ENCODE measurements at places on chromosomes 1 and 21.

DNA sequence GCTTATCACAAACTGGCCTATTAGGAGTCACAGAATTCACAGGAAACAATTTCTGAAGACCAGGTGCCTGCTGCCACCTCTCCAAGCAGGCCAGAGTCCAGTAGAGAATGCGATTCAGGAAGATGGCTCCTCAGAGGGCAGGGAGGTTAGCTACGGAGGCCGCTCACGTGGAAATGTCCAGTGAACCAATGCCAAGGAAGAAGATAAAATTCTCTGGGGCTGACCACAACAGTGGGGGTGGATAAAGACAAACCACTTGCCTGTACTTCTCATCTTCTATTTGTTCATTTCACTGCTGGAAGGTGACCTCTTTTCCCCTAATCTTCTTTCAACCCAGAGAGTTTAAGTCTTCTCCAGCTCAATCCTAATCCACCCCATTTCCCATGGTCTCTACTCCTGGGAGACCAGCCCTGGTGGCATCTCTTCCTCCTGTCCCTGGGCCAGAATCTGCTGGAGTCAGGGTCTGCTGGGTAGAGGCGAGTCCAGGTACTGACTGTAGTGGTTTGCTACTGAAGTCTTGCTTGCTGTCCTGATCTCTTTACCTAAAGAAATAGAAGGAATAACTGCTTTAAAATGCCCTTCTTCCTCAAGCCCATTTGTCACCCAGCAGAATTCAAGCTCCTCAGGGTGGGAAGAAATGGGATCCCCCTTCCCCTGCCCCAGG, 3.2 kb downstream of the PSRC1 start:
- DNase-seq: no peak

GRCh38 chr21:31476263-31477022, 132.4 kb upstream of the TIAM1 start:
- peak; percentile 33 for DNase-seq

DNA sequence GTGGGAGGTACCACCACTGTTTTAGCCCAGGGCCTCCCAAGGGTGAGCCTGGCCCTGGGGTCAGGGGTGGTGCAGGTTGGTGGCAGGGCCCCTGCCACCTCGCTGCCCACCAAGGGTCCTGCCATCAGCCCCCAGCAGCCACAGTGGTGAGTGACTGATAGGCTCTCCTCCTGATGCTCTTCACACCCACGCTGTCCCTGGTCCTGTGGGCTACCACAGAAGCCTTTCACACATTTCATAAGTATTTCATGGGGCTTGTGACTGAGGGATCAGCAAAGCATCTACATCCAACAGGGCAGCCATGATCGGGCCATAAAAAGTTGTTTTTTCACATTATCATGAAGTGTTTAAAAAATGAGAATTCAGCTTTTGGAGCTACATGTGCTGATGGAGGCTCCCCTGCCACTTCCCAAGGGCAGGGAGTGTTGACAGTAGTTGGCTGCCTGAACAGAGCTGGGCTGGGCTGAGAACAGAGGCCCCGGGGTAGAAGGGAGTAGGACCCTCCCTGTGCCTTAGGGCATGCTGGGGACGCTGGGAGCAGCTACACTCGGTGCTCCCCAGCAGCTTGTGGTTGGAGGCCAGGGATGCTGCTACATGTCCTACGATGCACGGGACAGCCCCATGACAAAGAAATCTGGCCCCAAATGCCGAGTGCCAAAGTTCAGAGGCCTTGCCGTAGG, 73.1 kb upstream of the TMEM51 start:
- DNase-seq: no peak

GRCh38 chr21:17519208-17519738, 6.4 kb downstream of the CXADR start:
- no peak for DNase-seq

DNA sequence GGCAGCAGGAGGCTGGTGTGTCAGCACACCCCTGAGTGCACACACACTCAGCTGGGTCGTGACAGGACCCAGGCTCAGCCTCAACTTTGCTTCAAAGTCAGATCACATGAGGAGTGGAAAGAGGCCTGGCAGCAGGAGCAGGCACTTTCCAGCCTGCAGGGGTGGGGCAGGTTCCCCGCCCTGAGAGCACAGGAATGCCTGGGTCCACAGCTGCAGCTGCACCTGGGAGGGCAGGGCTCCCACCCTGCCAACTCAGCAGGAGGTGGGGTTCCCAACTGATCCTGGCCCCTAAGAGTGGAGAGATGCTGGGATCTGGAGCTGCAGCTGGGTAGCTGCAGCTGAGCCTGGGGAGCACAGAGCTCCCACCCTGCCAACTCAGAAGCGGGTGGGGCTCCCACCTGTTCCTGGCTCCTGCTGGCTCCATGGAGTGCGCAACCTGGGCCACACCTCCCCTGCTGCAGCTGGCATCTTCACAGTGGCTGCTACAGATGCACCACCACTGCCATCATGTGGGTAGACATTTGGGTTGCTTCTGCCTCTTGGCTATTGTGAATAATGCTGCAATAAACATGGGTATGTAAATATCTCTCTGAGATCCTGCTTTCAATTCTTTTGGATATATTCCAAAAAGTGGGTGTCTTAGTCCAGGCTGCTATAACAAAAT, 415.4 kb downstream of the TTLL7 start:
- DNase-seq: no peak

GRCh38 chr21:35149698-35150097, 100.6 kb upstream of the RUNX1 start:
- no peak for DNase-seq

DNA sequence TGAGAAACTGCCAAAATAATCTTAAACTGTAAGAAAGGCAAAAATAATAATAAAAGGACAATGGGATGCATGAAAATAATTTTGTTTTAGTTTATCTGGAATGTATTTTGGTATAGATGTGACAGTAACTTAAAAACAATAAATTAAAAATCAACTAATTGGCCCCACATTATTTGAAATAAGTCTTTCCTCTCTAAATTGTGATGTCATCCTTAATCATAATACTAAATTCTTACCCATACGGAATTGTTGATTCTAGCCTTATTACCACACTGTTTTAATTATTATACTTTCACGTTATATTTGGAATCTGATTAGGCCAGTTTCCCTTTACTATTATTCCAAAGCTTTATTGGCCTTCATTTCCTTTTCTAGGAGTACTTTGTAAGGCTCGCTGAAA, 7.7 kb downstream of the DESI2 start:
- DNase-seq: no peak

- no peak for DNase-seq
Measured at GRCh38 chr1:218031901-218032300, 253.2 kb upstream of the RRP15 start.

DNA sequence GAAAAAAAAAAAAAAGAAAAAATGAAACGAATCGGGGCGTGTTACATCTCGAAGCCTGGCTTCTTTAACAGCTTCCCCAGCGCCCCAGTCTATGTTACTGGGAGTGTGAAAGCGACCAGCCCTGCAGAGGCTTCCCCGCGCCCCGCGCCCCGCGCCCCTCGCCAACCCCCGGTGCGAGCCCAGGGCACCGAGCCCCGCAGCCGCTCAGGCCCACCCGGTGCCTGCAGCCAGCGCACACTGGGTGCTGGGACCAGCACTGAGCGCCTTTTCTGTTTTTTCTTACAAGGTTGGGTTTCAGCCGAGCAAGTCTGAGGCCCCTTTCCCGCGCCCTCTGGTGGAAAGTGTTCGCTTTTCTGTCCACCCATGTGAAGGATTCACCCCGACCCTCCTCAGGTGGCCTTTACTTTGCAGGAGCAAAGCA, 42.1 kb upstream of the ZNF496 start:
- DNase-seq: no peak

- peak; percentile 82 for DNase-seq
Measured at GRCh38 chr1:156922986-156923669, 2.7 kb downstream of the LRRC71 start.

- DNase-seq: no peak
Measured at GRCh38 chr1:177487481-177487880, 316.7 kb downstream of the BRINP2 start.
